SK-N-SH treated with all-trans-retinoic acid at 6 μM for 48 hours (cell line): ENCODE measurements at places on chromosomes 7 and 10.

- peak; percentile 89 for ATAC-seq
Observed at GRCh38 chr7:16801111-16801542, 3.7 kb downstream of the AGR2 start.

DNA sequence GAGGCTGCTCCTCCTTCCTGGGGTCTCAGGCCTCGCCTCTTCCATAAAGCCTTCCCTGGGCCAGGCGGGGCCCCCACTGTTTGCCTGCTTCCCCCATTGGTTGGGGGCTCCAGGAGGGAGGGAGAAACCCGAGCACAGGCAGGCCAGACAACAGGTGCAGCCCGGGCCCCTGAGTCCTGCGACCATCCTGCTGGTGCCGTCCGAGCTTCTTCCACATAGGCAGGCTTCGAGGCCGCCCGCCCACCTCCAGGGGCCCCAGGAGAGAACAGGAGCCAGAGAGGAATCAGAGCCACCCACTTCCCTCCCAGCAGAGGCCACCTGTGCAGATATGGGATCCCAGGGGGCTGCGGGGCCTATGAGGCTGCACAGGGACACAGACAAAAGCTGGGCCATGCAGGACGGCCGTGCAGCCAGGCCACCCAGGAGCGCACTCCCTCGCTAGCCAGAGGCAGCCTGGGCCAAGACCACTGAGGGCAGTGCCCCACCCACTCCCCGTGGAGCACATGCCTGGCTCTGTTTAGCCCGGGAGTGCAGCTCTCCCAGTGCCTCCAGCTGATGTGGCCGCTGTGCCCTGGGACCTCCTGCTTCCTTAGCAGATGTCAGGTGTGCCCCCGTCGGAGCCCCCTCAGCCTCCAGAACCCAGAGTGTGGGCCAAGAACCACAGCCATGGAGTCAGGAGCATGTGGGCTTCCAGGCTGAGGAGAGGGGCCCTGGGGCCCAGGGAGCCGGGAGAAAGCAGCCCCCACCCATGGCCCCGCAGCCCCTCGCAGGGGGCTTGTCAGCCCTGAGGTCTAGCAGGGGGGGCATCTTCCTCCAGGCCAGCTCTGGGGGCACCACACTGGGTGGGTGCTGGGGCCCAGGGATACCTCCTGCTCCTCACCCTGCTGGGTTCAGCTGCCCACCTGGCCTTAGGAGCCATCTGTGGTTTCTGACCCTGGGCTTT, 59.9 kb upstream of the INPP5A start:
- ATAC-seq, result no peak

DNA sequence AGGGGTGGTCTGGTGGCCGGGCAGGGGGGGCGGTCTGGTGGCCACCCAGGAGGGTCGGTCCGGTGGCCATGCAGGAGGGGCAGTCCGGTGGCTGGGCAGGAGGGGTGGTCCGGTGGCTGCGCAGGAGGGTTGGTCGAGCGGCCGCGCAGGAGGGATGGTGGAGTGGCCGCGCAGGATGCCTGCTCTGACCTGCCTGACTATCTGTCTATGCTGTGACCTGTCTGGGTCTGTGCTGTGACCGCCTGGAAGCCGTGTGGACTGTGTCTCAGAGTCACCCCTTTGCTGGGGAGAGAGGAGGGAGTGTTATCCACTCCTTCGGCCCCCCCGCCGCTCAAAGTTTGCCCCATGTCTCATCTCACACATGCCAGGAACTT, 113.2 kb downstream of the ACTR3B start:
- ATAC-seq, result no peak

GRCh38 chr10:68075550-68076004, 494 bp upstream of the HERC4 start:
- no peak for ATAC-seq

- ATAC-seq, result no peak
Observed at GRCh38 chr7:69418869-69419670, 179.2 kb upstream of the AUTS2 start.

GRCh38 chr10:18658271-18659124, 733 bp upstream of the ARL5B start:
- ATAC-seq, result peak; percentile 4

GRCh38 chr7:29607889-29608288, 44.3 kb downstream of the PRR15 start:
- ATAC-seq, result peak; percentile 3; the same call in 1 of the 3 replicates

DNA sequence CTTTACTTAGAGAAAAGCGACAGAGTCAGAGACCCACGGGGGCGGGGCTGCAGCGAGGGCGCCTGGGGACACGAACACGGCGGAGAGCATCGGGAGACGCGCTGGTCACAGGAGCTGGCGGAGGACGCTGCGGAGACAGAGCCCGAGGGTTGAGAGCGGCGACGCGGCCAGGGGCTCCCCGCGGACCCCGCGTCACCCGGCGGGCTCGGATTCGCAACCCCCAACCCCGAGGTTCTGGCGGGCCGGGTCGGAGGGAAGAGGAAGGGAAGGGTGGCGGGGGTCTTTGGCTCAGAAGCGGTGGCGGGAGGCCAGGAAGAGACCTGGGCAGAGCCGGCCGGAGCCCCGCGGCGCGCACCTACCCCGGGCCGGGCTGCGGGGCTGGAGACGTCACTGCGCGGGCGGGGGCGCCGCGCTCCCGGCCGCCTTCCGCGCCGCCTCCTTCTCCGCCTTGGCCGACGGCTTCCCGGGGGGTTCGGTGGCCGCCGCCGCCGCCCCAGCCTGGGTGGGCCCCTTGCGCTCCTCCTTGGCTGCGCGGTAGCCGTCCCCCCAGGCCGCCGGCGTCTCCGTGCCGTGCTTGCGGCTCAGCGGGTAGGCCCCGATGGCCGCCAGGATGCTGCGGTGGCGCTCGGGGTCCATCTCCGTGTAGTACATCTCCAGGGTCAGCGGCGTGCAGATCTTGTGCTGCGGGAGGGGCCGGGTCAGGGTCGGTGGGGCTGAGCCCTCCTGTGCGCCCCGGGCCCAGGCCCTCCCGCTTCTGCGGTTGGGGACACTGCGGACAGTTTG, 11.1 kb downstream of the CALY start:
- peak; percentile 32 for ATAC-seq

GRCh38 chr10:73893426-73893825, 17.5 kb upstream of the PLAU start:
- no peak for ATAC-seq

DNA sequence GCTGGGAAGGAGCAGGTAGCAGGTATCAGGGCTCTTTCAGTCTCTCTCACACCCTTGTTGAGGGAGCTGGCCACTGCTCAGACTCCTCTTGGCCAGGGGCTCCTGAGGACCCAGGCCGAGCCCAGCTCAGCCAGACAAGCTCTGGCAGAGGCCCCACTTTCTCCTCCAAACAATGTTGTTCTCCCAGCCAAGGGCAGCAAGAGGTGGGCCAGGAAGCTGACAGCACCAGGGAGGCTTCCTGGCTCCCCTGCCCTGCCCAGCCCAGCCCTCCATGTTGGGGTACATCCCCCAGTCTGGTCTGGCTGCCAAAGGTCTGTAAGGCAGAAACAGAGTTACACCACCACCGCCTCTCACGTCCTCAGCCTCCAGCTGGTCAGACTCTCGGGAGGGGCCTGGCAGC, 33.9 kb upstream of the COL13A1 start:
- ATAC-seq, result no peak

DNA sequence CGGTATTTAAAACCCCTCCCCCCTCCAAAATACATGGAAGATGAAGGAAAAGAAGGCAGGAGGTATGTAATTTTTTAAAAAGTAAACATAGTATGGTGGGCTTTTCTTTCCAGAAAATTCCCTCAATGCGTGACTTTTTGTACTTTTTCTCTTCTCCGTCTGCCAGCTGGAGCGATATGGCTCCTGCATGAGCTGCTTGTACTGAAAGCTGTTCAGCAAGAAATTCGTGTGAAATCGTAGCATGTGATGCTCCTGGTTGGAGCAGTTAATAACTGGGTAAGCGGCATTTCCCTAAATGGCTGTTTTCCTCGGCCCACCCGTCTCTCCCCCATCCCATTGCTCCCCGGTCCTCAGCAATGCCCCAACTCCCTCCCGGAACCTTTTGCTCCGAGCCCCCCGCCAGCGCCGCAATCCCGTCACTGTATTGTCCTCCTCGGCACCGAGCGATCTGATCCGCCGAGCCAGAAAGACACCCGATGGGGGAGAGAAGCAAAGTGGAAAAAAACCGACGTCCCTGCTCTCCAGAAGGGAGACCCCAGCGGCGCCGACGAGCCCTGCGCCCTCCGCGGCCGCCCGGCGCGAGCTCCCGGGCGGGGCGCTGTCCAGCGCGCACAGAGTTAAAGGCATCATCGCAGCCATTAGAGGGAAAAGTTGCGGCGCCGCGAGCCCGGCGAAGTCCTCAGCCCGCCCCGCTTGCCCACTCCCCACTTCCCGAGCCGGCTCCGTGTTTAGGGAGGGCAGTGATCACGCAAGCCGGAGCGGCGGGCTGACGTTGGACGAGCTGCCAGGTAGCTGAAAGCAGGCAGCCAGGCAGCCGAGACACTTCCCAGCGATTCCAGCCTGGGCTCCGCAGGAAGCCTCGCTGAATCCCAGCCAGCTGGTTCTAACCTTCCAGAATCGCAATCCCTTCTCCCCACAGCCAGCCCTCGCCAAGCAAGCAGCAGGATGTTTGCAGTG, at the start of gene VSTM2A:
TSS of gene VSTM2A (plus strand) at position 707 of the 957 bp plus-strand sequence. CDS start 356 bp downstream, outside the sequence.
- ATAC-seq, result peak; percentile 79

- ATAC-seq, result no peak
Observed at GRCh38 chr7:122951006-122951405, 44.5 kb downstream of the TAS2R16 start.

DNA sequence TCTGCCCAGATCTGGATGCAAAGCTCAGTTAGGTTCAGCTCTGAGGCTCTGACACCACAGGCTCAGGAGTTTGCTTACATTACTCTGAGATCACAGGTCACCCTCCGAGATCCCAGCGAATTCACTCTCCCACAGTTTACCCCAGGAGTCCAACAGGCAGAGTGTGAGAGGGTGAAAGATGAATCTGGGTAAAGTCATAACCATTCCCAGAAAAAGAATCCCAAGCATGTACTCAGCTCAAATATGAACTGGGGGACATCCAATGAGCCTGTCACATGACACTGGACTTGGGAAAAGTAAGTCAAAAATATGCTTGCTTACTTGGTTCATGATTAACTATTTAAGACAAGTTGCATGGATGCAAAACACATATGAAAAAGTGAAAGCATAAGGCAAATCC, 110.3 kb upstream of the ARID5B start:
- peak; percentile 46; the same call in 2 of the 3 replicates for ATAC-seq

DNA sequence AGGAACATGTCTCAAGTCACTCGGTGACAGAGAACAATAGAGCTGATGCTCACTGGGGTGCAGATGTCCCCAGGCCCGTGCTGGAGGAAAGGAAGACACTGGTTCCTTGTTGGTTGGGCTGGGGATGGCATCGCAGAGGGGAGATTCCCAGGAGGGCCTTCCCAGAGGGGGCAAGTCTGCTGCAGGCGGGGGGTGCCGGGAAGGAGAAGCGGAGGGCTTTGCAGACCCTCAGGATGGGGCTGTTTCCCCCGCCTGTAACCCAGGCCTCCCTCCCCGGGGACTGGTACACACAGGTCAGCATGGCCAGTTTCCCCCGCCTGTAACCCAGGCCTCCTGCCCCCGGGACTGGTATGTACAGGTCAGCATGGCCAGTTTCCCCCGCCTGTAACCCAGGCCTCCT, 283.8 kb downstream of the DNAJB6 start:
- no peak for ATAC-seq

DNA sequence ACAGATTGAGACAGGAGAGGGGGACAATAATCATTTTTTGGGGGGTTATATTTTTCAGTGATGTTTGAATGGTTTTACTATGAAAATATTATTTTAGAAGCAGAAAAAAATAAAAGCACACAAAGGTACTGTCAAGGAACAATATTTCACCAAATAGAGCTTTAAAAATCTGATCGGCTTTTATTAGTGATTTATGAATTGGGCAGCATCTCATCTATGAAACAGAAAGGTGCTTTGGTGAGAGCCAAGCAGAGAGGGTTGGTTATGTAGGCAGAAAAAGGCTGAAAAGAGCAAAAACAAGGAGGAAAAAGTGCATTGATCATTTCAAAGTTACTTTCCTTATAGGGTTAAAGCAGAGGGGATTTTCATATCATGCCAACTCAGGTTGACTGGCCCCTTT, 26.4 kb upstream of the CPA2 start:
- ATAC-seq, result no peak

- ATAC-seq, result no peak
Observed at GRCh38 chr7:84157171-84157570, 37.4 kb downstream of the SEMA3A start.

GRCh38 chr10:76998451-76998850, 639.2 kb downstream of the KCNMA1 start:
- ATAC-seq, result peak; percentile 67

DNA sequence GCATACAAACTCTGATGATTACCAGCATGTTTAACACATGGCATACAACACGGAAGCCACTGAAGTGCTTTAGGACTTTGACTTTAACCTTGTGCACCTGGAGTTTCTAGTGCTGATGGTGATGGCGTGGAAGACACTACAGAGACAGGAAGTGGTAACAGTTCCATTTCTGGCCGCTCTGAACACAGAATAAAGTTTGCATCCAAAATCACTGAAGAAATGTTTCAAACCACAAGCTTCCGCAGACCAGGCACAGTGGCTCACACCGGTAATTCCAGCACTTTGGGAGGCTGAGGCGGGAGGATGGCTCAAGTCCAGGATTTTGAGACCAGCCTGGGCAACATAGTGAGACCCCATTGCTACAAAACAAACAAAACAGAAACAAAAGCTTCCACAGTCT, 40.3 kb upstream of the TNPO3 start:
- ATAC-seq, result no peak

DNA sequence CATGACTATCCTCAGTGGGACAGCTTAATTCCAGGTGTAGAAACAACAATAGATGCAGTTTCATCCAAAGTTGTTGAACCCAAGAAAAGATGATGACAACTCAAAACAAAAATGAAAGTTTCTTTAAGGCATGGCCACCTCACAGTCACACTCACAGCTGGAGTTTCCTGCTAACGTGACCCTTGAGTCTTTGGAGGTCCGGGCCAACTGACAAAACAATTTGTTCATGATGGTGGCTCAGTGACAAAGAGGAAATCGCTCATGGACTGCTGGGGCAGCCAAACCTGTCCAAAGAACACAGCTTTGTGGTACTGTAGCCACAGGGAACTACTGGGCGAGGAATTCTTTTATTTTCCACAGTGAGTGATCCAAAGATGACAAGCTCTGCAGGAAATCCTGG, 96.0 kb upstream of the JCAD start:
- ATAC-seq, result no peak

GRCh38 chr10:71511206-71511605, 114.5 kb downstream of the CDH23 start:
- no peak for ATAC-seq

GRCh38 chr10:51846856-51847506, 147.6 kb upstream of the CSTF2T start:
- no peak for ATAC-seq

- no peak for ATAC-seq
Observed at GRCh38 chr10:6110136-6110535, 21.3 kb downstream of the RBM17 start.

DNA sequence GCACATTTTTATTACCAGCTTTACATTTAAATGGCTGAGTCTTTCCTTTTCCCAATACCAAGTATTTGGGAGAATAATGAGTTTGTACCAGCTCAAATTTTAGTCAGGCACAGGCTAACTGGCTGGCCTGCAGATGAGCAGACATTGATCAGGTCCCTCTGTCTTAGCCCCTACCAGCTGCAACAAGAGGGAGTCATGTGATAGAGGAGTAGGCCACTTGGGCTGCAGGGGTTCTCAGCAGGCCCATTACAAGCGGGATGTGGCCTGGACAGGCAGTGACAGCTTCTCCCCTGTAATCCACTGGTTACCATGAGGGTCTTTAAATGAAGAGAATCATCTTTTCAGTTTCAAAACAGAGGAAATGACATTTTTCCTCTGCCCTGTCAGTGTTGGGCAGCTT, 283.6 kb downstream of the SUGCT start:
- no peak for ATAC-seq
